ENCODE measurements at places on chromosomes 1 and 21.

DNA sequence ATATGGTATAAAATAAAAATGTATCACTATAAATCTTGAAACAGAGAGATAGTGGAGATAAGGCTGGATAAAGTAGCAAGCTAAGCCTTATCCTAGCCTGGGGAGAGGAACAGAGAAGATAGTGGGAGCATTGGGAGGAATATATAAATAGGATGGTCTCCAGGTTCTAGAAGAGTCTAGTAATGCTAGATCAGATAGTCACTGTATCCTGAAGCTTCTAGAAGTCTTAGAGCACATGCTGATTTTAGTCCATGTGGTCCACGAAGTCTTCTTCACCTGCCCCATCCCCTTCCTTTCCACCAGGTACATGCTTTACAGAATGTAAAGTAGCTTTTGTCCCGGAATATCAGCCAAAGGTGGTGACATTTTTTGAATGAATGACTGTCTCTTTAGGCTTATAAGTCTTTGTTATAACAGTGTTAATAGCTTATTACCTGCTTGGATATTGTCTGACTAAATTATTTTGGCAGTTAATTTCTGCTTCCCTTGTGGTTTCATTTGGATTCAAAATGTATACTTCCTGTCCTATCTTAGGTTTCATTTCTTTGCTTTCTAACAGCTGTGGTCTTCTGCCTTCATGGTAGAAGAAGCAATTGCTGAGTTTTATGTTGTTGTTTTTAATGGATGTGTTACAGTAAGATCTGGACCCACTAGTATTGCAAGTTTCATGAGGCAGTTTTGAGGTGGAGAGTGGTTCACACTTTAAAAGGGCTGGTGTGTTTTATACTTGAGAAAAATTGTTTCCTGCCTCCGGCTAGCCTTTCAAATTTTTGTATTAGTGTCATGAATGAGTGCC lies 5.9 kb downstream of the SMG7 start:
- DNase-seq, result no peak

- no peak for DNase-seq
These were observed 62.5 kb downstream of the TMCO4 start for GRCh38 chr1:19737104-19737825.

GRCh38 chr1:82062206-82062605 lies 261.5 kb downstream of the ADGRL2 start:
- DNase-seq, result no peak

- DNase-seq, result no peak
These were observed 164.3 kb downstream of the KIF26B start for GRCh38 chr1:245319094-245319493.

GRCh38 chr1:8583031-8583430 lies 234.4 kb downstream of the RERE start:
- DNase-seq, result no peak

DNA sequence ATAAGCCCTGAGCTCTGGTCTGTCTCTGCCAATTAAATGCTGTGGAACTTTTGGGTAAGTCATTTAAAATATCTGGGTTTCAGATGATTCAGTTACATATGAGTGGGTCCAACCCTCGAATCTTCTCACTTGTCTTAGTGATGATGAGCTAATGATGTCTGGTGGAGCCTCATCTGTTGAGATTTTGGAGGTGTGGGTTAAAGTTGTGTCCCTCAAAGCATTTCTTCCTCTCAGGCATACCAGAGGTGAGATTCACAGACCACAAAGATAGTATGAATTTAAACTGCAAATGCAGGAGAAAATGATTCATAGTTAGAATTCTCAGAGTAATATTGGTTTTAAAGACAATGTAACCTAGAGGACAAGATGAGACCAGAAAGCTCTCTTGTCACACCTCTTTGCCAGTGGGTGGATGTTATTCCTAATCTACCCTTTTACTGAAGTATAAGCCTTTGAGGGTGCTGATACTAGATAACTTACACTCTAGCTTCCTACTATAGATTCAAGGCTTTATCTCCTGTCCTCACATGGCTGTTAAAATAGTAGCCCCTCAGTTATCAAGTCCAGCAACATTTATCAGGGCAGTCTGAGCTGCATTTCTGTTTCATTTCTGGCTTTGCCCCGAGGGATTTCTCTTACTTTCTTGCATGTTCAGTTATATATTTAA lies 90.7 kb downstream of the MT1HL1 start:
- DNase-seq, result no peak

DNA sequence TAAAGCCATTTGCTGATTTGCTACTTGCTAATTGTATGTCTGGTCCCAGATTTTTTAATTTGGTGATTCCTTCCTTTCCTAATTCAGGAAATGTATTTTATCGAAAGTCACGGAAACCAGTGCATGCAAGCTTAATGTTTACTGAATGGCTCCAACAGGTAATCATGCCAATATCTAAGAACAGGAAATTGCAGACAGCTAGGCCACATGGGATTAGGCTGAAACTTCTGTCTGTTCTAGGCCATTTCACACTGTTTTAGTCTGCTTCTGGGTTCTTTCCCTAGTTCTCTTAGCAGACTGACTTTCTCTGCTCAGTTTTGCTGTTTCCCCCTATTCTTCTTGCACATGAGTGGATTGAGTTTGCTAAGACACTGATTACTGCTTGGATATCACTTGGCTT lies 111.4 kb downstream of the NTNG1 start:
- DNase-seq, result no peak

- no peak for DNase-seq
These were observed 153.8 kb upstream of the HMGB4 start for GRCh38 chr1:33709783-33710718.

DNA sequence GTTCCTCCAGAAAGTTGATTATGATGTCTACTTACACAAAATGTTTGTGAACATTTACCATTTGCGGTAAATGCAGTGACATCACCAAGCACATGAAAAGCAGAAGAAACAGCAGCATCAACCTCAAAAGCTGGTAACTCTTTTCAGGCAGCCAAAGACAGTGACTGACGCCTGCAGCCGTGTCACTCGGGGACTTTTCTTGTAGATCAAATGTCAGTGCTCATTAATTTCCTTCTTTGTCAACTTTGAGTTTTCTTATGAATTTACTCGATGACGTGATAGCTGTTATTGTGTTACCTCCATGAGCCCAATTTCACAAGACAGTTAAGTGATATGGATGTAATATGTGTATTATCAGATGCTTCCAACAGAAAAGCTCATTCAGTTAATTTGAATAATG lies 92.5 kb downstream of the RIPK4 start:
- DNase-seq, result no peak

DNA sequence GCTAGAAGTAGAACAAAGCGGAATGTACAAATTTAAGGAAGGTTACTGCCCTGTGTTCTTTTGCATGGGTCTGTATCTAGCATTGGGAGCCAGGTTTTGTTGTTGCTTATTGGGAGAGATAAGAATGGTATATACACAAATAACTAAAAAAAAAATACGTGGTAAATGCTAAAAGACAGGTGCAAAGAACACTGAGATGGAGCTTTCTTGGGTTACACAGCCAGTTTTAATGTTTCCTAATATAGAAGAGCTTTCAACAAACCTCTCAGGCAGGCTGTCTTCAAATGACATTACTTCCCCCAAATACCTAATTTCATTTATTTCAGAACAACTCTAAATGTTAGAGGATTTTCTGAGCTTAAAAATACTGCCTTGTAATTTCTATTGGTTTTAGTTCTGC lies 1.4 kb upstream of the MDM4 start:
- no peak for DNase-seq

GRCh38 chr1:244054924-244055263 lies 3.8 kb downstream of the ZBTB18 start:
- DNase-seq, result no peak

DNA sequence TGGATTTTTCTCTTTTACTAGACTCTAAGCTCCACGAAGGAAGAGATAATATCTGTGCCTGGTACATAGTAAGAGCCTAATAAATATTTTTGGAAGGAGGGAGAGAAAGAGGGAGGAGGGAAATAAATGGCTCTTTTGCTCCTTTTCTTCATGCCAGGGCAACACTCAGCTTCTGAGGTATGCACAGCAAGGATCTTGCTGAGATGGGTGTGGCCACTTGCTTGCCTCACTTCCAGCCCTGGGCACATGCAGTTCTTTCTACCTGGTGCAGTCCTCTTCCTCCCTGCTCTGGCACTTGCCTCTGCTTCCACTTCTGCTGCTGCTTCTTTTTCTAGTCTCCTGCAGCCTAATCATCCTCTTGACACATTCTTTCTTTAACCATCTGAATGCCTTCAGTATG lies 148.1 kb downstream of the FGGY start:
- DNase-seq, result no peak

GRCh38 chr1:24702511-24703293 lies 42.5 kb upstream of the CLIC4 start:
- no peak for DNase-seq

DNA sequence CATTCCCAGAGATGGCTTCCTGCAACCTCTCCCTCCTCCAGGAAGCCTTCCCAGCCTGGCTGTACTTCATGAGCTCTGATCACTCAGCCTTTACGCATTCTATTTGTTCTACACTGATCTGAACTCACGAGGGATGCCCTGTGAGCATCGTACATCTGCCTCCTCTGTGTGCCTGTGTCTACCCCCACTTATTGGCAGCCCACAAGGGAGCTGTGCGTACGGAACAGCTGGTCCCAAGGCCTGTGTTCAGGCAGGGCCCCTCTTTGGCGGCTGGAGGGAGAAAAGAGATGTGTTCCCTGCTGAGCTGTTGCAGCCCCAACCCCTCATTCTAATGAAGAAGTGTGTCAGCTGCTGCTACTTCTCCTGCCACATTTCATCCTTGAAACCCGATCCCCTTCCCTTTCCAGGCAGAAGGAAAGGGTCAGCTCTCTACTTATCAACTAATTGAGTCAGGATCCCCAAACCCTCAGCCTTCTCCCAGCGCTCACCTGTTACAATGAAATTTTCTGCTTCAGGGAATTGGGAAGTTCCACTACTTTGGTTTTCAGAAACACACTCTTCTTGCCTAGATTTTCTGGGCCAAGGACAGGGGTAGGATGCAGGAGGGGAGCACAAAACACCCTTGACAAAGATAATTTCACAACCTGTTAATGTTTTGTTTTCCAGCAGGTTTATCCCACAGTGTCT lies 3.2 kb downstream of the INKA2 start:
- DNase-seq, result no peak

Data from NCI-H748 treated with DMSO at 0.1 percent for 48 hours (cell line).